RWPE1 (cell line): ENCODE measurements at places on chromosomes 6 and 20.

DNA sequence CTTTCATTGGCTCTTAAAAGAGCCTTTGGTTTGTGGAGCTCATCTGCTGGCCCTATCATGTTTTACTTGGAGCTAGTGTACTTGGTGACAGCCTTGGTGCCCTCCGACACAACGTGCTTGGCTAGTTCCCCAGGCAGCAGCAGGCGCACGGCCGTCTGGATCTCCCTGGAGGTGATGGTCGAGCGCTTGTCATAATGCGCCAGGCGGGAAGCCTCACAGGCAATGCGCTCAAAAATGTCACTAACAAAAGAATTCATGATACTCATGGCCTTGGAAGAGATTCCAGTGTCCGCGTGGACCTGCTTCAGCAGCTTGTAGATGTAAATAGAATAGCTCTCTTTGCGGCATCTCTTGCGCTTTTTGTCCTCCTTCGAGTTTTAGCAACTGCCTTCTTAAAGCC lies 22.8 kb upstream of the SLC17A4 start:
- DNase-seq = no peak

DNA sequence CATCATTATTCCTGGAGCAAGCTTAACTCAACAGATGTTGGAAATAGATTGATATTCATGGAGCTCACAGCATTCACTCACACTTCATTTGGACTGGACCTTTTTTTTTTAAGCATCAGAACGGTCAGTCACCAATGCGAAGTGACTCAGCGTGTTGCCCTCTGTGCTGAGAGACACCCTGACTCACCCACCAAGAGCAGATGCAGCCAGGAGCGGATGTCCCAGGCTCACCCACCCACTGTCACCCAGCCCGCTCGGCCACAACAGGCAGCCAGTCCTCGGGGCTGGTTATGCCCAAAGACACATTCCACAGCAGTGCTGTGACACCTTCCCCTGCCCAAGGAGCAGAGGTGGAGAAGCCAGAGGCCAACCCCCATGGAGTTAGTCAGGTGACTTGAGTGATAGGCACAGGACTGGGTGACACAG lies 15.7 kb downstream of the RNASET2 start:
- DNase-seq = peak; percentile 38

DNA sequence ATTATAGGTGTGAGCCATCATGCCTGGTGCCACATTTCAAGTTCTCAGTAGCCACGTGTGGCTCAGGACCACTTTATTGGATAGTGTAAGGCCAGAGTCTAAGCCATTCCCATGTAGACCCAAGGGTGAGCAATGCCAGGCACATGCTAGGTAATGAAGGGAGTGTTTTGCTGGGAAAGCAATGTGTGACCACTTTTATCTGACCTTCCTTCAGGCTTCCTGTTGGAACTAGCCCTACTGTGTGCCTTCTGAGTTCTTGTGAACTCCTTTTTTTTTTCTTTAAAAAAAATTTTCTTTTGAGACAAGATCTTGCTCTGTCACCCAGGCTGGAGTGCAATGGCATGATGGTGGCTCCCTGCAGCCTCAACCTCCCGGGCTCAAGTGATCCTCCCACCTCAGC lies 33.3 kb downstream of the ZNF341 start:
- DNase-seq = no peak

DNA sequence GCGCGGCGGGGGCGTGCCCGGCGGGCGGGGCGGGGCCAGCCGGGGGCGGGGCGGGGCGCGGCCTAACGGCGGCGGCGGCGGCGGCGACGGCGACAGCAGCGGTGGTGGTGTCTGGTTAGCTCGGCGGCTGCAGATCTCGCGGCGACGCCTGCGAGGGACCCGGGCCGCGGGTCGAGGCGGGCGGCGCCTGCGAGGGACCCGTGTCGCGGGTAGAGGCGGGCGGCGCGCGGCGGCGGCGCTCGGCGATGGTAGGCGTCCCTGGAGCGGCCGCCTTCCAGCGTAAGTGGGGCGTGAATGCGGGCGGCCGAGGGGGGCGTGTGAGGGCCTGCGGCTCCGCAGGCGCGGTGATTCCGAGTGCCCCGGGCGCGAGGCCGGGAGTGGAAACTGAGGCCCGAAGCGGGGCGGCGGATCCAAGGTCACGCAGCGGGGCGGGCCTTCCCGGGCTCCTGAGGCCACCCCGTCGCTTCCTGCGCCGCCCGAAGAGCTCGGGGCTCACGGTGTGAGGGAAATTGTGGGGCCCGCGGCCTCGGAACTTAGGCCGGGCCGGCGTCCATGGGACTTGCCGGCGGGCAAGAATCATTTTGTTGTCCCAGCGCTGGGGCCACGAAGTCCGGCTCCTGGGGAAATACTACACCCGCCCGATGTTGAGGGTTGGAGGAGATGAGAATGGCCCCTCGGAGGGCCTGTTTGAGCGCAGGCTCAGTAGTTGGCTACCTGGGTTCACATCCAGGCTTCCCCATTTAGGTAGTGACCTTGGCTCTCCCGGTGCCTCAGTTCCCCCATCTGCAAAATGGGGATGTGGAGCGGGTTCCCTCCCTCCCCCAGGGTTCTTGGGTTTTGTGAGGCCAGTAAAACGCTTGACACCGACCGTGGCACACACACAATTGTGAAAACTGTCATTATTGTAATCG lies at the start of gene CBFA2T2:
Gene CBFA2T2 (plus strand): TSS at position 74 of the 911 bp plus-strand sequence. CDS start 172 bp downstream, at position 246.
- DNase-seq = peak; percentile 84

GRCh38 chr6:27871924-27872638 lies 40.1 kb downstream of the OR2B2 start:
- peak; percentile 97 for DNase-seq

GRCh38 chr6:68988698-68989097 lies 353.6 kb downstream of the ADGRB3 start:
- no peak for DNase-seq

- DNase-seq = no peak
Observed at GRCh38 chr6:36110863-36111262, 19.4 kb upstream of the MAPK13 start.

DNA sequence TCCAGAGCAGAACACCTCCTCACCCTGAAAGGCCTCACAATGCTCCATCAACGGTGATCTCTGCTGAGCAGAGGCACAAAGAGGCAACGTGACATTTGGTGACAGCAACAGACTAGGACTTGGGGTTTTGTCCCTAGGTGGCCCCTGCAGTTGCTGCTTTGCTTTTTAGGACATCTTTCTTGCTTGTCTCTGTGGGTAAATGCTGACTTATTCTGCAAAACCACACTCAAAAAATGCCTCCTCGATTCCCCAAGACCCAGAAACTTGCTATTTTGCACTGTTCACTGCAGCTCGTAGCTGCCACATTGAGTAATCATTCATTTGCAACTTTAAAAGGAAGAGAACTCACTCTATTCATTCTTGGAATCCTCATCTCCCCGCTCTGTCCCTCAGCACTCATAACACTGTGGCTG lies 209.9 kb downstream of the LY86 start:
- DNase-seq = no peak

DNA sequence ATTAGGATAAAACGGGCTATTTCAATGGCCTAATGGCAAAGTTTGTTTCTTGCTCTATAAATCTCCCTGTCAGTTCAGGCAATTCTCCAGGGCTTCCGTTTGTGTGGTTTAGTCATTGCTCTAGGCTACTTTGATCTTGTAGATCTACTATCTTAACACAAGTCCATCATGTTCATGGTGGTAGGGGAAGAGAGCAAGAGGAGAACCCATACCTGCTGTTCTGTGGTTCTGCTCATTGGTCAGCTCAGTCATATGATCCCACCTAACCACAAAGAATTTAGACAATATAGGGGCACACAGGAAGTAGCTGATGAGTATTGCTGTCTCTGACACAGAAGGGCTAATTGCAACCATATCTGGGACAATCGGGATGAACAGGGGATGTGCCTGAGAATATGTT lies 4.9 kb upstream of the DEK start:
- no peak for DNase-seq

- DNase-seq = no peak
Observed at GRCh38 chr20:58647796-58648501, 3.1 kb upstream of the STX16 start.

DNA sequence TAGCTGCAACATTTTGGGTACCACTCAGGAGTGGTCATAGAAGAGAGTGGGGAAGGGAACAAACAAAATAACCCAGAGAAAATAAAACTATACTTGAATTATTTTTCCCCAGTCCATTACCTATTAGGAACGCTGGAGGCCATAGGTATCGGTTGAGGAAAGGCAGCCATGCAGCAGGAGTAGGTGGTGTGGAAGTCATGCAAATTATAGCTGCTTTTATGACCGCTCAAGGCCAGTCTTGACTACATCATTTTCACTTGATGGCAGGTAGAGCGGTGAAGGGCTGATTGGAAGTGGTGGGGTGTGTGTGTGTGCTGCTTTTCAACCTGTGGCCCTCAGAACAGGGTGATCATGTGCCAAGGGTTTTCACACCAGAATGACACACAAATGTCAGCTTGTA lies 36.5 kb upstream of the KIF13A start:
- DNase-seq = no peak

DNA sequence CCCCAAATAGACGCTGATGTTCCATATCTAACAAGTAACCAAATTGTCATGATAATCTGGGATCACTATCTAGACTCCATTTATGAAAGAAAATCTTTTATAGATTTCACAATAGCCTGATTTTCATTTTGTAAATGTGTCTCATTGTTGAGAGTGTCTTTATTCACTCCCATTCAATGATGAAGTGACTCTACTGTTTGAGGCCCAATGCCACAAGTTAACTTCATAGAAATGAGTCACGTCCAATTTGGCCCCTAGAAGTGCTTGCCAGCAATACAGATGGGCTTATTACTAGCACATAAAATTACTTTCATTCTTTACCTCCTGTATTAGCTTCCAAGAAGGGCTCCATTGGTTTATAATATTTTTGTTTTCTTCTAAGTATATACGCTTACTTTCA lies 6.3 kb downstream of the IPCEF1 start:
- DNase-seq = no peak

- DNase-seq = peak; percentile 27
Observed at GRCh38 chr6:47308552-47309290, 984 bp downstream of the TNFRSF21 start.

DNA sequence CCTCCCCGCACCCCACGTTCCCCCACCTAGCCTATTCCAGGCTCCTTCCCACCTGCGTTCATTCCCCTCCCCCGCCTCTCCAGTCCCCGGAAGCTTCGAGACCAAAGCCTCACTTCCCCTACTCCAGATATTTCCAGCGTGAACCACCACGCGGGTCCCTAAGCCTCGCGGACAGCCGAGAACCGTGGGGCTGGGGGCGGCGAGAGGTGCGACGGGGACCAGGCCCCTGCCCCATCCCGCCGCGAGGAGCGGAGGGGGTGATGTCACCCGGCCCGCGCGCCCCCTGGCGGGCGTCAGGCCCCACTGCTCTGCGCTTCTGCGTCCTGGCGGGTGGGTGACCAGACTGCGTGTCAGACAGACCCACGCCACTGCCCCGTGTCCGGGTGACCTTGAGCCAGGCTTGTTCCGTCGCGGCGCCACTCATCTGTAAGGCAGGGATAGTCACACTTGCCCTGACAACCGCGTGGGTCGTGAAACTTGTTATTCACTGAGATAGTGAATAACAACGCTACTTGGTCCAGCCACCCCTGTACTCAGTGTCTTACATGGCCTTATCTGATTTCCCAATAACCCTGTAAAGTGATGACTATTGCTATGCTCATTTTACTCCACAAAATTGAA lies 9.0 kb upstream of the HSP90AB1 start:
- DNase-seq = no peak
